GOT3 (cell line): ENCODE measurements at places on chromosomes 2 and 18.

- DNase-seq = no peak
Observed at GRCh38 chr2:121348128-121348740, 63.2 kb upstream of the TFCP2L1 start.

GRCh38 chr2:160334028-160334741 lies 134.1 kb upstream of the ITGB6 start:
- no peak for DNase-seq

DNA sequence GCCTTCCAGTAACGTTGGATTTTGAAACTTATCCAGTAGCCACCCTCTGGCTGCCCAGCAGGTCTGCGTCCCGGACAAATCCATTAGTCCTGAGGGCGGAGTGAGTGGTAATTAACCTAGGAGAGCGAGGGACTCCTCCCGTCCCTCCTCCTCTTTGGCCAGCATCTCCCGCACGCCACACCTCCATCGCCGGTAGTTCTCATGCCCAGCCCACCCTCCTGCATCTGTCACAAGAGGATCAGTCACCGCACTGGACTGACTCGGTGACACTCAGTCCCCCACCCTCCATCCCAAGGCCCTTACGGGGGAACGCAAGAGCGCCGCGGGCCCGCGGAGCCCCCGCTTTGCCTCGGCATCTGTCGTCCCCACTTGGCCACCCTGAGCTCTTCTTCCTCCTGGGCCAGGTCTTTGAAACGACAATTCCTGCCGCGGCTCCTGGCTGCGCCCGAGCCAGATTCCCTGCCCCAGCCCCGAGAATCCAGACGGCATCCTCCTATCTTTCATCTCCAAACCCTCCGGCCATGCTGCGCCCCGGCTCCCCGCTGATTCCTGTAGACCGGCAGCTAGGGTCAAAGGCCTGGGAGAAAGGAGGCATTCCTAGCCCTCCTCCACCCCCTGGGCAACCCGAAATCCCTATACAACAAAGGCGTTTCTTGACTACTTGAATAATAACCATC lies 77.5 kb downstream of the EIF2AK3 start:
- no peak for DNase-seq

- DNase-seq = no peak
Observed at GRCh38 chr2:218856896-218857243, 2.7 kb upstream of the WNT6 start.

DNA sequence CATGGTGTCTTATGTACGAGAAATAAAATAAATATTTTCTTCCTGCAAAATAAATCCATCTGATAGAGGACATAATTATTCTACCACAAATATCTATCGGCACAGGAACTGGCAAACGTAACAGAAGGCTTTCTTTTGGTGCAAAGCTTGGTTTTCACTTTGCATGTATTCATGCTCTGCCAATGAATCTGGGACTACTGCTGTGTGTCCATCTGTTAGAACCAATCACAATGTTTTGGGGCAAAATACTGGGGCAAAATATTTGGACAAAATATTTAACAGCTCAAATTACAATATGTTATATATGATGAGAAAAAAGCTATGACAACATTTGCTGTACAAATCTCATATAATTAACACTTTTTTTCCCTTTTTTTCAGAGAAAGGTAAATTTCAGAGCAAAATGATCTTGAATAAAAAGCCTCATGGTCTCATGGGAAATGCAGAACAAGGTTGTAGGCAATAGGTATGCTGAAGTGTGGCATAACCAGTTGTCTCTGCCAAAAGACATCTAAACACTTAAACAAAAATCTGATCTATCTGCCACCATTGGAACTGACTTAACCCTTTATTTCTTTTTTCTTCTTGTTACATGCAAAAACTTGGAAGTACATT lies 923.2 kb downstream of the CPS1 start:
- DNase-seq = no peak

GRCh38 chr2:237547841-237548416 lies 18.4 kb upstream of the PRLH start:
- DNase-seq = no peak

DNA sequence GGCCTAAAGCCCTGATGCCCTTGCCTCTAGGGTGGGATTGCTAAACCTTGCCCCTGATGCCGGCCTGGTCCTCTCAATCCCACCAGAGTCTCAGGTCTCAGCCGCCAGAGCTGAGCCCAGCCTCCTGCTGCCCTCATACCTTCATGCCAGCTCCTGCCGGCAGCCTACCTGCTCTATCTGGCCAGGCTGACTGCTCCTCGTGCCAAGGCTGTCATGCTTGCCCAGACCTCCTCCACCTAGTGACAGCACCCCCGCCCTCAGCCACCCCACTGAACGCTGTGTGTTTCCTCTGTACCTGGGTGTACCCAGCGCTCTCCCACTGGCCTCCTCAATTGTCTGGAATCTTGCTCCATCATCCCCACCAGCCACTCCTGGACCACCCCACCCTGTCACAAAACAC lies 120.1 kb downstream of the CACNB4 start:
- DNase-seq = no peak

DNA sequence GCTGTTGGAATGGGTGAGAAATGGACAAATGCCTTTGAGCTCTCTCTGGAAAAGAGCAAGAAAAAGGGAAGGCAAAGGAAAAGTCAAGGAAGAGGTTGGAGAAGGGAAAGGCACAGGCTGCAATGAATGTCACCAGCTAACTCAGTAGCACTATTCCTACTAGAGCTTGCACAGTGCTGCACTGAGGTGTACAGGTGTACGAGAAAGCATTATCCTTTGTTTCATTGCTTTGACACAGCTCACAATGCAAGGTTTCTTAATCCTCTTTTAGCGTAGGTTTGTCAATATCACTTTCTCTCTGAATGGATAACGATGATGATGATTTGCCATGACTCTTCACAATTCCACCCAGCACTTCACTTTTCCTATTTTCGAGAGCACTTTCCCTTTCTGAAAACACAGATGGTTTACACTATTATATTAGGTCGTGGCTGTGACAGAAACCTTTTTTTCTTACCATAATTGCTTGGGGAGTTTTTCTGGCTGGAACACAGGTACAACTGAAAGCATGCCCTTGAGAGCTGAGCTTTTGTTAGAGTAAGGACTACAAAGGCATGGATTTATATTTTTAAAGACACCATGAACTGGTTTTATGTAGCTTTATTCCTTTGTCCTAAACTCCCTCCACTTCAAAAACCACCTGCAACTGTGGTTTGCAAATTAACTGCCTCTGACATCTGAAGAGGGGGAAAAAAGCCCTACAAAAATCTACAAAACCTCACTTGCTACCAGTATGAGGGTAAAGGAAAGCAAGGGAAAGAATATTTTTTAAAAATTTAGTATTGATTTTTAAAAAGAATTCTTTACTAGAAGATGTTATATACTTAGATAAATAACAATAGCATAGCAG lies 265.5 kb downstream of the TGIF1 start:
- DNase-seq = no peak

GRCh38 chr18:57859314-57859713 lies 56.2 kb upstream of the ATP8B1 start:
- DNase-seq = no peak

DNA sequence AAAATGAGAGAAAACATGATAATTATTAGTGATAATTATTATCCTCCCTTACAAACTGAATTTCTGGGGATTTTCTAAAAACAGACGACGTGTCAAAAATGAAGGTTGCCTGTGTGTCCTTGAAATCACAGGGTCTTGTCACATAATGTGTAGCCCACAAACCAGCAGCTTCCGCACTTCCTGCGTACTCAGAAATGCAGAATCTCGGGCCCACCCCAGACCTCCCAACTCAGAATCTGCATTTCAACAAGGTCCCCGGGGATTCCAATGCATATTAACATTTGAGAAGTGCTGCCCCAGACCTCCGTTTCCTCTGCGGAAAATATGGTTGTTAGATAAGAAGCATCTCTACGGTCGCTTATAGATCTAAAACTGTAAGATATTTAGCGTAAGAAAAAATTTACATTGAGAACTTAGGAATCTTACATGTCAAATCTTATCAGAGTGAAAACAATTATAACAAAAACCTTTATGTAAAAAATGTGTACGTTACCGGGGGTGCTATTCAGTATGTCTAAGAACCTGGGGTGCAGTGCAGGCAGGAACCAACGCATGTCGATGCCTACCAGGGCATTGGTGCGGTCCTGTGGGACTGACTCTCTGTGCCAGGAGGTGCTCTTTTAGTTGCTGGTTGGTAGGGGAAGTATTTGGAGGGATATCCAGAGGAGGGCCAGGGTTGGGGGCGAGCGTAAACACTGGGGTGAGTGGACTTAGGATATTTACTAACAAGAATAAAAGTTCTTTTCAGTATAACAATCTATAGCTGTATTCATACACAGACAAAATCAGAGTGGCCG lies 15.2 kb downstream of the CDKL4 start:
- DNase-seq = no peak
